ENCODE measurements at places on chromosomes 5 and 9.

GRCh38 chr5:6540111-6540827 lies 91.6 kb downstream of the UBE2QL1 start:
- no peak for DNase-seq

DNA sequence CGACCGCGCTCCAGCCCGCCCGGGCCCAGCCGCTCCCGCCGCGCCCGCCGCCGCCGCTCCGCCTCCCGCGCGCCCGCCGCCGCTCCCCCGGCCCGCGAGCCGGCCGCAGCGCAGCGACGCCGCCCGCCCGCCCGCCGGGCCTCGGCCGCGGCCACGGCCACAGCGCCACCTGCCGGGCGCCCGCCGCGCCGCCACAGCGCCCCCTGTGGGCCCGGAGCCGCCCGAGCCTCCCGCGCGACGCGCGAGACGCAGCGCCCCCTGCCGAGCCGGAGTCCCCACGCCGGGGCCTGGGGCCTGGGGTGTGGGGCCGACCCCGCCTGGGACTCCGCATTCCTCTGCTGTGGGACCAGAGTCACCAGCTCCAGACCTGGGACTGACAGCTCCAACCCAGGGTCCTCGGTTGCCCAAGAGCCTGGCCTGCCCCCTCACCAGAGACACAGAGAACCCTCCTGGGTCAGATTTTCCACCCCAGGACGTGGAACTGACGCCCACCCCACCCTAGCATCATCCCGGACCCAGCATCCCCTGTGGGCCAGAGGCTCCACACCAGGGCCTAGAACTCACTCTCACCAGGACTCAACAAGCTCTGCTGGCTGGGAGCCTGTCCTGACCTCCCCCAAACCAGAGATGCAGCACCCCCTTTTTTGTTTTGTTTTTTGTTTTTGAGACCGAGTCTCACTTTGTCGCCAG lies at the start of gene RAPGEF1:
TSS of gene RAPGEF1 (minus strand) at position 118 of the 690 bp plus-strand sequence. CDS start 246 bp downstream, outside the sequence.
- DNase-seq: peak; percentile 95

DNA sequence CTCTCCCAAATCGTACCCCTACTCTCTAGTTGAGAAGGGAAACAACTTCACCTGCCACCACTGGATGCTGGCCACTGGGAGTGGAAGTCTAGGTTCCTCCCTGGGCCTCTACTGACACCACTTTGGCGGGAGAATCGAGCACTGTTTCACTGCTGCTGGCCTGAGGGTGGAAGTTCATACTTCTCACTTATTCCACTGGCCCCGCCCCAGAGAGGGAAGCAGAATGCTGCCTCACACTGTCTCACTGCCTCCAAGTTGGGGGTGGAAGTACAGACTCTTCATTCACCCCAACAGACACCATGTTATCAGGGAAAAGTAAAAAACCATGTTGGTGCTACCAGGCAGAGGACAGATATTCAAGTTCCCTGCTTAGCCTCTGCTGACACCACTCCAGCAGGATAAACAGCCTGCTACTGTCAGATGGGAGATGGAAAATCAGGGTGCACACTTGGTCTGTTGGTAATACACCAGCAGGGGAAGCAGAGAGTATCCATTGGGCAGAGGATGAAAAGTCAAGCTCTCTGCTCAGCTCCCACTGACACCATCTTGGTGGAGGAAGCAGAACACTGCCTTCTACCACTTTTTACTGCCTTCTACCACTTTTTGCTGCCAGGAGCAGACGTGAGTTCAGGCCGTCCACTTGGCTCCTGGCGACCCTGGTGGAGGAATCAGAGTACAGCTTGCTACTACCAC lies 159.4 kb downstream of the SIL1 start:
- DNase-seq: no peak

DNA sequence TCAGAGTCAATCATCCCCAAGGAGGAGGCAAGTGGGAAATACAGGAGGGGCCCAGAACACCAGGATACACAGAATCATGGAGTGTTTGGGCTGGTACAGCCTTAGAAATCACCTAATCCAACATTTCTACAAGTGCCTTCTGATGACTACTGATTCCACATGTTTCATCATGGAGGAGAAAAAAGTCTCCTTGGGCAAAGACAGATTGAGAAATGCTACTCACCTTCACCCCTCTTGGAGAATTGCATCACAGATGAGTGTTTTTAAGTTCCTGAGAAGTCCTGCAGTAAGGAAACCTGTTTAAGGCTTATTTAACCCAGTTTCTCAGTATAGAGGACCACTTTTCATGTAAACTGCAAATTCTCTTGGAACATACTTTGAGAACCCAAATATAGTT lies 2.2 kb upstream of the SLIT3 start:
- peak; percentile 16 for DNase-seq

DNA sequence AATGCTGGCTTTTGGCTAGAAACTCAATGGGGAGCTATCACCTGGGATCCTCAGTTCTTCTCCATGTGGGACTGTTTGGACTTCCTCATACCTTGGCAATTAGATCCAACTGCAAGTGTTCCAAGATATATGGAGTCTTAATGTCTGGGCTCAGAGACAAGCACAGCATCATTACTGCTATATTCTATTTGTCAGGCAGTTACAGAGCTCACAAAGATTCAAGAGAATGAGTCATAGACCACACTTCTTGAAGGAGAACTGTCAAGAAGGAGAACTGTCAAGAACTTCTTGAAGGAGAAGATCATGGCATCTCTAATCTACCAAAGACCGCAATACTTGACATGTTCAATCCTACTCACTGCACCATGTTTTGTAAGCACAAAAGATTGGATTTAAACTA lies 106.8 kb upstream of the NREP start:
- no peak for DNase-seq

DNA sequence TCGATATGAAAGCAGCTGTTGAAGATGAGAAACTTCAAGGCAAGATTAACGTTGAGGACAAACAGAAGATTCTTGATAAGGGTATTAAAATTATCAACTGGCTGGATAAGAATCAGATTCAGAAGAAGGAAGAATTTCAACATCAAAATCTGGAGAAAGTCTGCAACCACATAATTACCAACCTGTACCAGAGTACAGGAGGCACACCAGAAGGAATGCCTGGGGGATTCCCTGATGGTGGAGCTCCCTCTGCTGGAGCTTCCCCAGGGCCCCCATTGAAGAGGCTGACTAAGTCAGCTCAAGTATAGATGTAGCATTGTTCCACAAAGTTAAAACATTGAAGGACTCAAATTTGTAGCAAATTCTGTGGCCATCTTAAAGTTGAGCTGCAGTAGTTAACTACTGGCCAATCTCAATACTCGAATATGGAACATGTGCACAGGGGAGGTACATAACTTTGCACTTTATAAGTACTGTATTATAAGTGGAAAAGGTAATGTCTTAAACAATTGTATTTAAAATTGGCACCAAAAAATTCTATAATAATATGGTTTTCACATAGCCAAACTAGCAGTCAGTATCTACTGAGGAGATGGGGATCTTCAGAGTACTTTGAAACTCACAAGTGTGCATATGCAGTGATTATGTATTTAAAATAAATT lies 237.5 kb downstream of the CHSY3 start:
- peak; percentile 51 for DNase-seq

DNA sequence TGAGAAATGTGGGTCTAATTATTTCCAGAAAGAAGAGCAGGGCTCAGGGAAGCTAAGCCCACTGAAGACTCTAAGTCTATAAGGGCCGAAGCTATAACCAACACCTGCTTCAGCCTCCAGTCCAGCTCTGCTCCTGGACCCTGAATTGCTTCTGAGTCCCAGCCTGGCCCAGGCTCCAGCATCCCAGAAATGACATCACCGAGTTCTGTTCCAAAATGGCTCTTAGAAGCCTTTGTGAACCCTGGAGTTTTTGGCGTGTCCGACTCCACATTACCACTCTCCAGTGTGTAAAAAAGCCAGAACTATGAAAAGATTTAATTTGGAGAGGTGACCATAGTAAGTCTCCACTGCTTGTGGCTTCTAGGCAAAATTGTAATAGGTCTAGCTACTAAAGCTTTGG lies 289.9 kb downstream of the SLIT3 start:
- no peak for DNase-seq

DNA sequence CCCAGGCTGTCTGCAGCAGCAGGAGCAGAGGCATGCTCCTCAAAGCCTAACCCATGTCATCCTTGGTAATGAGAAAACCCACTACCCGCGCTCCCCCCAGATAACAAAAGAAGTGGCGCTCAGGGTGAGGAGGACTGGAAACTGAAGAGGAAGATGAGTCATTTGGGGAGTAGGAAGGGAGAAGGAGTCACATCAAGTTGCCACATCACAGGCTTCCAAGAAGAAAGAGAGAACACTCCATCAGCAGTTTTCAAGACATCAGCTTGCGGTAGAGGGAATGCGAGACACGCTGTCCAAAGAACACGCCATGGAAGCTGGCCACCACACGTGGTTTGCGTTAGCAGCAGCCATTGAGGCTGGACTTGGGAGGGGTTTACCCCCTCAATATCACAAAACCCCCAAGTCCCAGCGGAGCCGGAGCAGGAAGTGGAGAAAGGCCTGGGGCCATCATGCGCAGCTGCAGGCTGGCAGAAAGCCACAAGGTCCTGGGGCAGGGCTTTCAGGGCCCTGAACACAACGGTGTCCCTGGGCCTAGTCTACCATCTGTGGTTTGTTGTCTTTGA lies 41.5 kb downstream of the SH3PXD2B start:
- DNase-seq: peak; percentile 88

DNA sequence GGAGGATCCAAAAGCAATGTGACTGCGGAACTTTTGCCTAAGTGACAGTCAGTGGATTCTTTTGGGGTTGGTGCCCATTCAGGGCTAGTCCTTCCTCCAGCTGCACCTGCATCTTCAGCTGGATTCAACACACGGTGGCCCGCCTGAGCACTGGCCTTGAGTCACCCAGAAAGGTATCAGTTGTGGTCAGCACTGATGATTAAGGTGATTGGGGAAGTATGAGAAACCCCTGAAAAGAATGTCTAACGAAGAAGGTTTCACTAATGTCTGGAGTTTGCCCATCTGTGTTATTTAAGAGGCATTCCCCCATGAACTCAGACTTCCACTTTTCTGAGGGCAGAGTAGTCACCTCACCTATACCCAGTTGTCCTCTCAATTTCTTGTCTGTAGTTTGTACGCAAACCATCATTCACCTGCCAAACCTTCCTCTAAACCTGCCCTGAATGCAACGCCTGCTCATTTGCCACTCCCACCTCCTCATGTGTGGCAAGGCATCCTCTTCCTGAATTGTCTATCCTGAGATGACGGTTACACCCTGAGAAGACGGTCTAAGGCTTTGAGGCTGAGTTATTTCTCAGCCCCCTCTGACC lies 27.2 kb downstream of the CSF2 start:
- DNase-seq: no peak

DNA sequence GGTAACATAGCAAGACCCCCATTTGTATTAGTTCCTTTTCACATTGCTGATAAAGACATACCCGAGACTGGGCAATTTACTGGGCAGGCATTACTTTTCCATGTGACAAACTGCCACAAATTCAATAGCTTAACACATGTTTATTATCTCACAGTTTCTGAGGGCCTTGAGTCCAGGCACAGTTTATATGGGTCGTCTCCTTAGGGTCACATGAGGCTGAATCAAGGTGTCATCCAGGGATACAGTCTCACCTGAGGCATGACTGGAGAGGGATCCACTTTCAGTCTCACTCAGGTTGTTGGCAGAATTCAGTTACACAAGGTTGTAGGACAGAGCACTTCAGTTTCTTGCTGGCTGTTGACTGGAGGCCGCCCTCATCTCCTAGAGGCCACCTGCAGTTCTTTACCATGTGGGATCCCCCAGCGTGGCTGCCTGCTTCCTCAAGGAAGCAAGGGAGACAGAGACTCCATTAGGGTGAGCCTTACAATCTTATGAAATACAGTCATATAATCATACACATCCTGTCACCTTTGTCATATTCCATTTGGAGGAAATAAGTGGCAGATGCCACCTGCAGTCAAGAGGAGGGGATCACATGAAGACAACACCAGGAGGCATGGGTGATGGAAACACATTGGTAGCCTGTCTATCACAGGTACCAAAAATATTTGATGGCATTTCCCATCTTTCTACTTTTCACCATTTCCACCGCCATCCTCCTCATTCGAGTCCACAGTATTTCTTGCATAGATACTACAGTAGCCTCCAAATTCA lies 15.1 kb upstream of the ERAP1 start:
- DNase-seq: no peak

DNA sequence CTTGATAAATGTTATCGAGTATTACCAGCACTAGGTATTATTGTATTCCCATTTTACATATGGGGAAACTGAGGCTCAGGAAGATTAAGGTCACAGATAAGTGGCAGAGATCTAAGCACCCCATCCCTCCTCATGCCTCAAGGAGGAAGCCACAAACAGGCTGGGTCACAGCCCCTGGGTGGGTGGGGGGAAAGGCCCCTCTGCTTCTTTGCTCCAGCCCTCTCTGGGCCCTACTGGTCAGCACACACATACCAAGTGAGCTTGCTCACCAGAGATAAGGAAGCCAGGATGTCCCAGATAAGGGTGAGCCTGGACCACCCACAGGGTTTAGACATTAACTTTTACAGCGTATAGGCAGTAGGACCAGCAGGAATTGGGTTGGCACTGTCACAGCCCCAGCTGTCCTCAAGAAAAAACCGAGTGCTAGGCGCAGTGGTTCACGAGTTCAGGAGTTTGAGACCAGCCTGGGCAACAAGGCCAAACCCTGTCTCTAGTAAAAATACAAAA lies 45.3 kb downstream of the STK10 start:
- DNase-seq: no peak

DNA sequence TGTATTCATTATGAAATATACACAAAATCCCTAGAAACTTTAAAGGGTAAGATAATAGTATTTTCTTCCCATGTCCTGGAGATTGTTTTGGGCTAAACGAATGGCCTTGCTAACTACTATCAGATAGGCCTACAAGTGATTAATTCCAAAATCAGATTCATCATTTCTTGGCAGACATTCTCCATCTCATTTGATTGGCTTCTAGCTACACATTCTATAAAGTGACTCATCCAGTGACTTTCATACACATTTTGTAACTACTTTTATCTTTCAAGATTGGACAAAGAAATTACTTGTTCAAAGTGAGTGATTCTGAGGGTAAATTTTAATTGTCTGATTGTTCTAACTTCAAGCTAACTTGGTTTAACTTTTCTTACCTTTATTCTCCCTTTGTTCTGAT lies 93.3 kb downstream of the RAPGEF6 start:
- DNase-seq: no peak

DNA sequence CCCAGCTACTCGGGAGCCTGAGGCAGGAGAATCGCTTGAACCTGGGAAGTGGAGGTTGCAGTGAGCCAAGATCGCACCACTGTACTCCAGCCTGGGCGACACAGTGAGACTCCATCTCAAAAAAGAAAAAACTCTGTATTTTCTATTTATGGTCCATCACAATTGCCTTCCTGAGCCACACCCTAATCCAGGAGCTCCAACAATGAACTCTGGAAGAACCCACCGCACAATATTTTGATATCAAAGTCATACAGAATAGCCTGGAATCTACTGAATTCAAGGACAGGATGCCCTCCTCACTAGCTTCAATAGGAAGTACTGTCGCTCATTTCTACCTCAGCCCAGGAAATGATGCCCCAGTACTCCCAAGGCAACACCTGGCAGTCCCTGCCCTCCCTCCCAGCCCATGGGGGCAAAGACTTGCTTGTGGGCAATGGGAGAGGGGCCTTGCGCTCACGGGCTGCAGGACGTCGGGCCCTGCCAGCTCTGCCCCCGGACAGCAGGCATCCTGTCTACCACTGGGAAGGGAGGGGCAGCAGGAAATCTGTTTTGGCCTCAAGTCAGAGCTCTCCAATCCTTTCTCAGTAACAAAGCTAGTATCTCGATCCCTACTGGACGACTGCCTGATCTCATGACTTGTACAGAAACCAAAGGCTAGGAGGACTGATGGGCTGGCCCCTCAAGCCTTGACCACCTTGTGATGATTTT lies 19.7 kb downstream of the UBAC1 start:
- DNase-seq: no peak

GRCh38 chr9:105132606-105133005 lies 111.8 kb upstream of the SLC44A1 start:
- peak; percentile 35 for DNase-seq

- DNase-seq: no peak
Observed at GRCh38 chr5:170738840-170739239, 44.7 kb upstream of the GABRP start.
